IPS DF 6.9 (cell line): ENCODE measurements at places on chromosomes 12 and 14.

DNA sequence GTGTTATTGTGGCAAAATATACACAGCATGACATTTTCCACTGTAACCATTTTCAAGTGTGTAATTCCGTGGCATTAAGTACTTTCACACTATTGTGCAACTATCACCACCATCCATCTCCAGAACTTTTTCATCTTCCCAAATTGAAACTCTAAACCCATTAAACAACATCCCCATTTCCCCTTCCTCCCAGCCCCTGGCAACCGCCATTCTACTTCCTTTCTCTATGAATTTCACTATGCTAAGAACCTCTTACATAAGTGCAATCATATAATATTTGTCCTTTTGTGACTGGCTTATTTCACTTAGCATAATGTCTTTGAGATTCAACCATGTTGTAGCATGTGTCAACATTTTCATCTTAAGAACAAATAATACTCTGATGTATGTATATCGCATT lies 67.8 kb upstream of the PYGL start:
- DNase-seq: no peak

- no peak for DNase-seq
These were observed 74.4 kb upstream of the ANO4 start for GRCh38 chr12:100720016-100720654.

DNA sequence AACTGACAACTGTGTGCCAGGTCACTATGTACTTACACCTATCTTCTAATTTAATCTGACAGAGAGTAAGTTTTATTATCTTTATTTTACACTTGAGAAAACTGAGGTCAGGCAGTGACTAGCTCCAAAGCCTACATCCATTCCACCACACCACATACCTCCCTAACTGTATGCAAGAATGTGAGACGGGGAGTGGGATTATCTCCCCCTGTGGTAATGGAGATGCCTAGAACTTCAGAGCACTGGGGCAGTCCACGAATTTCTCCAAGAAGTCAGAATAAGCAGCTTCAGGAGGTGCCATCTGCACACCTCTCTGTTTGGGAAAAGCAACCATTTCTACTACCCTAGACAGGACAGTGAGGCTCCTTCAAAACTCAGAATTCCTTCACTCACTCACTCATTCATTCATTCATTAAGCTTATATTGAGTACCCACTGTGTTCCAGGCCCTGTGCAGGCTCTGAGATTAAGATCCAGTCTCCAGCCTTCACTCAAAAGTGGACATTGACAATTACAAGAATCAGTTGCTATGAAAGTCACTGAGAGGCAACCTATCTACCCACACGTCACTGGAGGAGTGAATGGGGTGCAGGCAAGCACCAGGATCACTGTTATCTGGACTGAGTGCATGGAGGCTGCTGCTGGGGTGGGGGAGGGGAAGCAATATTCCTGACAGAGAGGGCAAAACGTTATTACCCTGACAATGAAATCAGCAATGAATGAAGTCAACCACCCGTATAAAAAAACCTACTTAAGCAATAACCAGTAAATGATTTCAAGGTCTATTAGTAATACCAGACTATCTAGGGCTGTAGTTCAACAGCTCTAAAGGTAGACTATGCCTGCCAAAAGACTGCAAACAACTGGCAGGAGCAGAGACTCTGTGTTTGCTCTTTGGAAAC lies 18.0 kb downstream of the SLC7A7 start:
- no peak for DNase-seq

- DNase-seq: no peak
These were observed 69.9 kb downstream of the ASCL4 start for GRCh38 chr12:107844312-107844921.

GRCh38 chr12:92062539-92063493 lies 82.8 kb downstream of the BTG1 start:
- no peak for DNase-seq

GRCh38 chr12:12626471-12626870 lies 14.8 kb downstream of the CREBL2 start:
- no peak for DNase-seq

DNA sequence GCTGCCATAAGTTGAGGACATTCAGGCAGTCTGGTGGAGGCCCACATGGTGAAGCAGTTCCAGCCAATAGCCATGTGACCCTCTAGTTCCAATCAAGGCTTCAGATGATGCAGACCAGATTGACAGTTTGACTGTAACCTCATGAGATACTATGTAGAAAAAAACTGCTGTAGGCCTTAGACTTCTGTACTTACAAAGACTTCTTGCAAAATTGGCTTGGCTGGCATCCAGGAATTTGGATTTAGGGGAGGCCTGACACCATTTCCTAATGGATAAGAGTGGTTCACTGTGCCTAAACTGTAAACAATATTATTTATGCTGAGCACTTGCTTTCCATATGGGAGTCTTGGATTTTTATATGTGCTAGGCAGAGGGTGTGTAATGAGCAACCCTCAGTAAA lies 76.4 kb downstream of the RGS6 start:
- DNase-seq: no peak

GRCh38 chr14:104268725-104269436 lies 130.5 kb downstream of the KIF26A start:
- DNase-seq: no peak

GRCh38 chr12:45284096-45284901 lies 68.4 kb downstream of the ANO6 start:
- no peak for DNase-seq

- DNase-seq: no peak
These were observed 27.5 kb upstream of the MDM1 start for GRCh38 chr12:68359674-68360073.

DNA sequence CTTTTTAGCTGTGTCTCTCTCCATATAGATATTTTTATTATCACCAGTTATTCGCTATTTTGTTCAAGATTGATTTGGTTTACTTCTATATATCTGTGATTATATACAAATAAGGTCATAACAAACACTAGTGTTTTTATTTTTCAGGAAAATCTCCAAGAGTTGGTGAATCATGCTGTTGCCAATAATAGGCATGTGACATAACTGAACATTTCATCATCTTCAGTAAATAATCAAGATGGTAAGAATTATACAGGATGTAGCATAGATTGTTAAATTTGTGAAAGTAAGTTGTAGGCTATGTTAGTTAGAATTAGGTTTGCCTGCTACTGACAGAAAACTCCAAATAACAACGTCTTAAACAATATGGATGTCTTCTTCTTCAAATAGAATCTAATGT lies 240.9 kb upstream of the PDE3A start:
- no peak for DNase-seq

DNA sequence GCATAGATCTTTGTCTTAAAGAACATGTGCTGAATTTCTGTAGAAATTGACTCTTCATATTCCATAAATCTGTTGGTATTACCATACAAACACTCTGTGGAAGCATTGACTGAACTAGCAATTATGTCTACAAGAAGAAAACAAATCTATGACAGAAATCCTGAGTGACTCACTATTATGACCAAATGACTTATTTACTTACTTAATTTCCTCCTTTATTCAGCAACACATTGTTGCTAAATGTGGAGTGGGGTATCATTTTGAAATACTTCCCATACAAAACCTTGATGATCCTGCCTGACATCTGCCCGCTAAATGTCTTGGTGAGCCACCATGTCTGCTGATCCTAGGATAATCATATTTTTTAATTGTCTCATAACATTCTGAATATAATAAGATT lies 99.1 kb upstream of the SLCO1C1 start:
- no peak for DNase-seq

DNA sequence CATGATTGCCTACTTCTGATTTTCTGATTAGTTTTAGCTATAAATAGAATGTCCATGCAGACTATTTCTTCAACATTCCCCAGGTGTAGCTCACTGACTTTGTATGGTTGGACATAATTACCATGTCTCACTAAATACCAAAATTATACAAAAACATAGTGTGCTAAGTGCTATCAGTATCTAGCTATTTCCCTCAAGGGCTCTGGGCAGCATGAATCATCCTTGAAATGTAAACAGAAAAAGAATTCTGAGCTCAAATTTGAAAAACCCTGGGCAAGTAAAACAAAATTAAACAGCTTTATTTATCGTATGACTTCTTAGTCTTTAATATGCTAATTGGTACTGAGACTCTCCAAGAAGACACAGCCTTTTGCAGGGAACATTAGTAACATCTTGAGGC lies 82.9 kb downstream of the SPATA7 start:
- no peak for DNase-seq

DNA sequence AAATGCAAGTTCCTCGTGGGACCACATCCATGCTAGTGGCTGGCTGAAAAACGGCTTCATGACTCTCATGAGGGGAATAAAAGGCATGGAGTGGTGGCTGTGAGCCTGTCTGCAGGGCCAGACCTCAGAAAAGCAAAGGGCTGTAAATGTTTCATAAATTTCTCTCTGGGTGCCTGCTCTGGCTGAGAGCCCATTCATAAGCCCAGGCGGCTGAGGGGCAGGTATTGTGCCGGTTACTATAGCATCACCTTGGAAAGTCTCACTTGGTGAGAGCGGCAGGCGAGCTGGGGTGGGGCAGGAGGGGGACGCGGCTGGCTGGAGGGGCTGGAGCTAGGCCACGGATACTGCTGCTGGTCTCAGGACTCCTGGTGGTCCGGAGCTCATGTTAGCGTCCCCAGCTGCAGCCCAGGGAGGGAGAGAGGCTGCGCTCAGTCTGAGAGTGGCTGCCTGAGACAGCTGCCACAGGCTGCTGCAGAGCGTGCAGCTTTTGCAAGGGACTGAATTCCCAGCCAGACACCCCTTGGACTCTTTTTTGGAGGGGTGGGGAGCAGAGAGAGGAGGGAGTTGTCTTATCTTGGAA lies at the start of gene SLC17A8:
SLC17A8 (plus strand) TSS at position 431 of the 580 bp plus-strand sequence. CDS start 318 bp downstream, outside the sequence.
- no peak for DNase-seq

GRCh38 chr12:30106204-30106965 lies 322.6 kb upstream of the TMTC1 start:
- no peak for DNase-seq

DNA sequence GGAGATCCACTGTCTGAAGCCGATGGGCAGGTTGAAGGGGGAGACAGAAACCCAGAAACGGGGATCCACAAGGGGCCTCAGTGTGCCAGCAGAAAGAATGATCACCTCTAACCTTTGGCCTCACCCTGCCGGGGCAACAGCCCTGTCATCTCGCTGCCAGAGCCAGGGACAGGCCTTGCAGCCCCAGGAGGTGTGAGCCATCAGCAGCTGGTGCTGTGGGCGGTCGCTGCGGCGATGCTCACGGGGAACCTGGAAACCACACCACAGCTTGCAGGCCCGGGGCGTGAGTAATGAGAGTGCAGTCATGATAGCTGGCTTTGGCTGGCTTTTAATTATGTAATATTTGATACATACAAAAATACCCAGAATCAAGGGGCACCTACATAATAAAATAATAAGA lies 4.7 kb upstream of the TTC7B start:
- no peak for DNase-seq

- no peak for DNase-seq
These were observed 320.7 kb downstream of the NELL2 start for GRCh38 chr12:44555454-44555853.

GRCh38 chr12:46981622-46982021 lies 97.8 kb upstream of the PCED1B start:
- DNase-seq: no peak

DNA sequence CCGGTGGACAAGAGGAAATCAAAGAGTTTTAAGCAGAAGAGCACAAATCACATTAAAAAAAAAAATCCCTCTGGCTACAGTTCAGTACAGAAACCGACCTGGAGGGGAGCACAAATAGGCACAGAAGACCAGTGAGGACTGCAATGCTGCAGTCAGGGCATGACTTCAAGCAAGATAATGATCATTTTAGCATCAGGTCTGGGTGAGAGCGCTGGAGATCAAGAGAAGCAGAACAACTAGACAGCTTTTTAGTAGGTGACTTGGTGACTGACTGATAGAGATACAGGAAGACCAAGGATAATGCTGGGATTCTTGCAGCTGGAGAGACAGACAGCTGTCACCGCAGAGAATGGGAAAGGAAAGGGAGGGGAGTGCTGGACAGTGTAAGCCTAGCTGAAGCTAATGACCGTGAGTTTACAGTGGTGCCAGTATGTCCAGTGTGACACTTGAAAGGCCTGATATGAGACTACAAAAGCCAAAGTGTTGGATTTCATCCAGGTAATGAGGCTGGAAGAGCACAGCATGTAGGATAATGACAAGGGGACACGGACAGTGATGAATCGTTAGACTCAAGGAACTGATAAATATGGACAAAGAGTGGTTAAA lies 5.6 kb downstream of the NFYB start:
- no peak for DNase-seq

DNA sequence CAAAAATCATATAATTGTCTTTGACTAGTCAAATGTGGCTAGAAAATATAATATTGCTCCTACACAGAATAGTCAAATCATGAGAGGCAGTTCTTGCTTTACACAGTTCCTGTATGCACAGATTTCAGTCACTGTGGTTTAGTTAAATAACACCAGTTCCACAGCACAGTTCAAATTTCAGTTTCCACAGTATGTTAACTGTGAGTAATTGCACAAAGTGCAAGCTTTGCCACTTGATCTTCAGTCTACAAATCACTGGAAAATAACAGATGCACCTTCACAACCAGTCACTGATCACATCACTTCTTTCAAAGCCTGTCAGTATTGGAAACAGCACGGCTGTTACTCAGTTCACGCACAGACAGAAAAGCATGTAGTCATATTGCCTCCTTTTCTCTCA lies 38.7 kb downstream of the KCNH5 start:
- no peak for DNase-seq

GRCh38 chr14:91103116-91103515 lies 10.8 kb upstream of the DGLUCY start:
- no peak for DNase-seq

GRCh38 chr12:12486661-12487240 lies 75.9 kb downstream of the DUSP16 start:
- DNase-seq: no peak

DNA sequence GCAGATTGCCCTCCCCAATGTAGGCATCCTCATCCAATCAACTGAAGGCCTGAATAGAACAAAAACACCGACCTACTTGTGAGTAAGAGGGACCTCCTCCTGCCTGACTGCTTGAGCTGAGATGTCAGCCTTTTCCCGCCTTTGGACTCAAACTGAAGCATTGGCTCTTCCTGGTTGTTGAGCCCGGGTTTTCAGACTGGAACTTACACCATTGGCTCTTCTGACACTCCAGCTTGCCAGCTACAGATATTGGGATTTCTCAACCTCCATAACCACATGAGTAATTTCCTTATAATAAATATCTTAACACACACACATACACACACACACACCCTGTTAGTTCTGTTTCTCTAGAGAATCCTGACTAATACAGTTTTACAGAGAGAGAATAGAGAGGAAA lies 173.4 kb upstream of the NTF3 start:
- DNase-seq: no peak

- no peak for DNase-seq
These were observed 98.4 kb downstream of the C12orf75 start for GRCh38 chr12:105428793-105429395.
